ENCODE measurements at places on chromosomes 6 and 20. TPM values are rescaled to one million over a fixed set of nuclear protein-coding genes. Genes with fewer than 3 reads are reported as not detected.
A peak's percentile ranks its signal among the peaks of the same experiment; 100 is the strongest.

Gene NHSL1
- 34.8 TPM for total RNA-seq

Gene HCRTR2
- not detected for total RNA-seq

DNA sequence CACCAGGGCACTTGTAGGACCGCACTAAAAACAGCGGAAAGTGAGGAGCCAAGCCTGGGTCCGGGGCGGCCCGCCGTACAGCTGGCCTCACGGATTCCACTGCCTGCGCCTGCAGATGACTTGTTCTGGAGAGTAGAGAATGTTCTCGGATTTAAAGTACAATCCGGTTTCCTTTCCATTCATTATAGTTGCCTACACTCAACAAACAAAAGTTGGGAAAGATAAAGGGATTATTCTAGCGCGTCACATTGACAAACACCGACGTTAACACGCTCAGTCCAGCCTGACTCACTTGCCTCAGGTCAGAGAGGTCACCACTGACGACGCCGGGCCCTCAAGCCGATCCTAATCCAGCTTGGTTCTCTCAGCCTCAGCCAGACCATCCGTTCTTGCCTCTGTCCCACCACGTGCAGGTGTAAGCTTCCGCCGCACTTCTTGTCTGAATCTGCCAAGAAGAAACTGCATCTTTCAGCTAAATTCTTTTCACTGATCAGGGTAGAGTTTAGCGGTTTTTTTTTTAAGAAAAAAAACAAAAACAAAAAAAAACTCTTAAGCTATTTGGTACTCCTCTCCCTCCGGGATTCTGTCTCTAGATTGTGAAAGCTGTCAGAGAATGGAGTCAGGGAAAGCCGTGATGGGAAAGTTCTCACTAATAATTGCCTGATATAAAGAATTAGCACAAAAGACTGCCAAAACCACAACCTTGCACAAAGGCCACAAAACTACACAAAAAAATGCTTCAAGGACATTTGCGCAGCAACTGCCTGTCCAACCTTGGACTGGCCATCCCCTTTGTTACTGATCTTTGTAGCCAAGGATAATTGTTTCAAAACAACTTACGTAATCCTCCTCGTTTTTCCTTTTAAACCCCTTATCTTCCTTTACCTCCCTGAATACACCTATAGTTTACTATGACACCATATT lies 1.1 kb upstream of the PHF10 start:
- peak; percentile 62 for ATAC-seq

GRCh38 chr20:34824452-34824805 lies 1.0 kb downstream of the NCOA6 start:
- ATAC-seq = peak; percentile 81

Gene TSBP1
- not detected for total RNA-seq

DNA sequence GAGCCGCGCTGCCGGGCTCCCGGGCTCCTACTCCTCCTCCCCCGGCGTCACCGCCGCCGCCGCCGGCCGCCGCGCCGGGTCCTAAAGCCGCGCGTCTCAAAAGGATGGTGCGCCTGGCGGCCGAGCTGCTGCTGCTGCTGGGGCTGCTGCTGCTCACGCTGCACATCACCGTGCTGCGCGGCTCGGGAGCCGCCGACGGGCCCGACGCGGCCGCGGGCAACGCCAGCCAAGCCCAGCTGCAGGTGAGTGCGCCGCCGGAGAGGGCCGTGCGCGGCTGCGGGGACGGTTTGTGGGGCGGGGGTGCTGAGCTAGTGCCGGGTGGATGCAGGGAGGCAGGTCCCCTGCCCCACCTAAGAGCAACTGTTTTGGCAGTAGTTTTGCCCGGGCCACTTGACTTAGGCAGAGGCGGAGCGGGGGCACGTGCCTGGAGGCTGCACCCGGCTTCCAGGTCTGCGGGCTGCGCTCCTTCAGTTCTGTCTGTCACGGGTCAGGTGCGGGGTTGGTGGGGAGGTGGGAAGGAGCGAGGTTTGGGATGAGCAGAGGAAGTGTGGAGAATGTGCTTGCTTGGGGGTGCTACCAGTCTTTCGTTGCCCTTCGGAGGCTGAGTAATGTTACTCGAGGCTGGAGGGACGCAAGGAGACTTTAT lies 722 bp downstream of the ISM1 start:
- ATAC-seq = peak; percentile 82

- ATAC-seq = no peak
Observed at GRCh38 chr20:2866236-2866635, 7.0 kb upstream of the PTPRA start.

DNA sequence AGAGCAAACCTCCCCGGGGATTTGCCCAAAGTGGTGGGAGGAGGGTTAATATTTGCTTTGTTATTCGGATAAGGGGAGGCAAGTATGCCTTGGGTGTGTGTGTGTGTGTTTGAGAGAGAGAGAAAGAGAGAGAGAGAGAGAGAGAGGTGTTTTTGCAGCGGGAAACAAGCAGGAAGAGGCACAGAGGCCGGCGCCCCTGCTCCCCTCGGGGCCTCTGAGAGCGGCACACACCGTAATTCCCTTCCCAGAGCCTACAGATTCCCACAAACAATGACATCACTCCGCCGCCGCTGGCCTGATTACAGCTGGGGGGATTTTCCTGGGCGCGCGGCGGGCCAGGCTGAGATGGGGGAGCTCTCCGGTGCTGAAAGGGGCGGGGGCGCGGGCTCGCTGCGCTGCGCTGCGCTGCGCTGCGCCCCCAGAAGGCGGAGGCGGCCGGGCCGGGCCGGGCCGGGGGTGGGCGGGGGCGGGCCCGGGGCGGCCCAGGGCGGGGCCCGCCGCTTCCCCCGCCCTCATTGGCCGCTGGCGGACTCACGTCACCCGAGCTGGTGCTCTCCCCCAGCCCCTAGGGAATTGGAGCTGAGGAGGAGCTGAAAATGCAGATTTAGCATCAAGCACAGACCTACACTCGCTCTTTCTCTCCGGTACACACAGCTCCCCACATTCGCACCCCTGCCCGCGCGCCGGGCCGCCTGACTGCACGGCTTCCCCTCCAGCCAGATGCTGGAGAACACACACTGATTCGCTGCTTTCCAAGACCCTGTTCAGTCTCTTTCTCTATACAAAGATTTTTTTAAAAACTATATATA lies at the start of gene PCSK2:
Gene PCSK2 (plus strand): TSS at position 631 of the 809 bp plus-strand sequence. CDS start 266 bp downstream, outside the sequence.
- ATAC-seq = peak; percentile 57

GRCh38 chr6:91718198-91718597 lies 1131.3 kb upstream of the MAP3K7 start:
- no peak for ATAC-seq

All from esophagus mucosa (tissue), 1 donor.